ENCODE measurements at places on chromosomes 1 and 21. TPM values are rescaled to one million over a fixed set of nuclear protein-coding genes. Genes with fewer than 3 reads are reported as not detected.

DNA sequence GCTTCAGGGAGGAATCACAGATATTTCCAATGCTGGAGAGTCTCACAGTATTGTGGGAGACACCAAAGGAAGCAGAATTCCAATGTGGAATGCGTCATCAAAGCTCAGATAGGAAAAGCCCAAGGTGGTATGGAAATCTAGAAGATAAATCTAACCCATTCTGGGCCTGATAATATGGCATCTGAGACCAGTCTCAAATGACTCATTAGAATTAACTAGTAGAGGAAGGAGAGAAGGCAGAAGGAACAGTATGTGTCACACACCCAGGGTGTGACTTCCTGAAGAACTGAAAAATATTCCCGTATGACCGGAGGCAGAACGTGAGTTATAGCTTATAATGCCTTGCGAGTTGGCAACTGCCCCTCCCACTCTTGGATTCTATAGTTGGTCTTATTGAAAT is 499.2 kb downstream of the PLPP3 start:
- DNase-seq = no peak

DNA sequence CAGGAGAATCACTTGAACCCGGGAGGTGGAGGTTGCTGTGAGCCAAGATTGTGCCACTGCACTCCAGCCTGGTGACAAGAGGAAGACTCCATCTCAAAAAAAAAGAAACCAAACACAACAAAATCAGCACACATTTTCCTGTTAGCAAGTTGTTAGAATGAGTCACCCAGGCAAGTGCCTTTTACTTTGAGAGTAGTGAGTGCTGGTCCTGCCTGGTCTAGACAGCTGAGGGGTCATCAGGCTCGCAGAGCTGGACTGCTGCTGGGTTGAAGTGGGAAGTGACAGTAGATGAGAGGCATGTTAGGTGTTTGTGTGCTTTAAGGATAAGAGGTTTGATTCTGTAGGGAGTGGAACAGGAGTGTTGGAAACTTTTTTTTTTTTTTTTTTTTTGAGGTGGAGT is 31.9 kb downstream of the GNPAT start:
- DNase-seq = no peak

GRCh38 chr1:13540866-13541265 is 27.1 kb upstream of the LRRC38 start:
- DNase-seq = no peak

DNA sequence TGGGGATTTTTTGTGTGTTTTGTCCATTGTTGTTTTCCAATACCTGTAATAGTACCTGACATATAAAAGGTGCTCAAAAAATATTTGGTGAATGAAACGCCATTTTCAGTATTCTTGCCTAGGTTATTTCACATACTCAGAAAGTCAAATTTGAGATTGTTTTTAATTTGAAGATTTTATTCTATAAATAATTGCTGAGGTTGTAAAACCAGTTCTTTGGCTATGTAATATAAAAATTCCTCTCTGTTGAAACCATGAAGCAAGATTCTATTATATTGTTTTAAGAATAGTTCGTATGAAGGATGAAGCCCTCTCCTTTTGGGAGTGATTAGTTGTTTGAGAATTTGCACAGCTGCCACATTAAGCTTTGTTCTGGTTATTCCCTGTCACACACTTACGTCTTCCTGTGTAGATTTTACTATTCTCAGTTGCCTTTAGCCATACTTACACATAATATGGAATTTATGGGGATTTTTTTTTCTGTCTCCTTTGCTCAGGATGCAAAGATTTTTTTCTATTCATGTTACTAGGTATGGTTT is 60.2 kb upstream of the MPC2 start:
- no peak for DNase-seq

DNA sequence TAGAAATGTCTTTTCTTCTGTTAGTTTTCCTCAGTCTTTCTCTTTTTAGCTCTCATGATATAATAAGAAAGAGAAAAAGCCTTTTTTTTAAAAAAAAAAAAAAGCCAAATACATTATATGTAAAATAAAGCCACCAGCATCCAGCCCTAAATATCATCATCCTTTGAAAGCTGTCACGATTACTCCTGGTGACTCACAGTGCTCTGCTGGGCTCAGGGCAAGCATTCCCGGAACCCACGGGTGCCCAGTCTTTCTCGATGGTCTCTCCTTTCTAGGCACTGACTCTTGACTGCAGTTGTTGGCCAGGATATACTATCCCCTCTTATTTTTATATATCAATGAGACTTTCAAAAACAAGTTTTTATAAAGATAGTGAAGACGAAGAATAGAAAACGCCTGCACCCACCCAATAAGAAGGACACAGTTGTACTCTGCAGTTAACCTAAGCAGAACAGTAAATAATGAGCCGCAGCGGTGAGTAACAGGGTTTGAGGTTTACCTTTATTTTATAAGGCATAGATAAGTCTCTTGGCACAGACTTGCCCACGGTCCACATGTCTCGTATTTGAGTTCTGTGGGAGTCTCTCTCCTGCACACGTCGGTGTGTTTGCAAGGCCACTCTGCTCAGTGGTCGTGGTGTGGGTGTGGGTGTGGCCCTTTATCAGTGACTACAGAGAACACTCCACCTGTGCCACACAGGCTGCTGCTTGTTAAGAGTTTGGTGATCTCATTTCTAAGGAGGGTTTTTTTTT is 15.7 kb upstream of the MX2 start:
- DNase-seq = no peak

- DNase-seq = no peak
Observed at GRCh38 chr1:163063610-163064009, 5.6 kb upstream of the RGS4 start.

- DNase-seq = no peak
Observed at GRCh38 chr21:33994373-33994772, 78.8 kb upstream of the ATP5PO start.

DNA sequence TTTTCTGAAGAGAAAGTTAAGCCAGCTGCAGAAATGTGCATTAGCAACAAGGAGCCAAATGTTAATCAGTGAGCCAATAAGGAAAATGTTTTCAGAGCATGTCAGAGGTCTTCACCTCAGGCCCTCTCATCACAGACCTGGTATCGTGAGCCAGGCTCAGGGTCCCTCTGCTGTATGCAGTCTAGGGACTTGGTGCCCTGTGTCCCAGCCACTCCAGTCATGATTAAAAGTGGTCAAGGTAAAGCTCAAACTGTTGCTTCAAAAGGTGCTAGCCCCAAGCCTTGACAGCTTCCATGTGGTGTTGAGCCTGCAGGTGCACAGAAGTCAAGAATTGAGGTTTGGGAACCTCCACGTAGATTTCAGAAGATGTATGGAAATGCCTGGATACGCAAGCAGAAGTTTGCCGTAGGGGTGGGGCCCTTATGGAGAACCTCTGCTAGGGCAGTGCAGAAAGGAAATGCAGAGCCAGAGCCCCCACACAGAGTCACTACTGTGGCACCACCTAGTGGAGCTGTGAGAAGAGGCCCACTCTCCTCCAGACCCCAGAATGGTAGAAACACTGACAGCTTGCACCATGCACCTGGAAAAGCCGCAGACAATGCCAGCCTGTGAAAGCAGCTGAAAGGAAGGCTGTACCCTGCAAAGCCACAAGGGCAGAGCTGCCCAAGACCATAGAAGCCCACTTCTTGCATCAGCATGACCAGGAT is 1128.7 kb downstream of the AMY1C start:
- no peak for DNase-seq

- no peak for DNase-seq
Observed at GRCh38 chr1:170377896-170378634, 153.9 kb upstream of the GORAB start.

DNA sequence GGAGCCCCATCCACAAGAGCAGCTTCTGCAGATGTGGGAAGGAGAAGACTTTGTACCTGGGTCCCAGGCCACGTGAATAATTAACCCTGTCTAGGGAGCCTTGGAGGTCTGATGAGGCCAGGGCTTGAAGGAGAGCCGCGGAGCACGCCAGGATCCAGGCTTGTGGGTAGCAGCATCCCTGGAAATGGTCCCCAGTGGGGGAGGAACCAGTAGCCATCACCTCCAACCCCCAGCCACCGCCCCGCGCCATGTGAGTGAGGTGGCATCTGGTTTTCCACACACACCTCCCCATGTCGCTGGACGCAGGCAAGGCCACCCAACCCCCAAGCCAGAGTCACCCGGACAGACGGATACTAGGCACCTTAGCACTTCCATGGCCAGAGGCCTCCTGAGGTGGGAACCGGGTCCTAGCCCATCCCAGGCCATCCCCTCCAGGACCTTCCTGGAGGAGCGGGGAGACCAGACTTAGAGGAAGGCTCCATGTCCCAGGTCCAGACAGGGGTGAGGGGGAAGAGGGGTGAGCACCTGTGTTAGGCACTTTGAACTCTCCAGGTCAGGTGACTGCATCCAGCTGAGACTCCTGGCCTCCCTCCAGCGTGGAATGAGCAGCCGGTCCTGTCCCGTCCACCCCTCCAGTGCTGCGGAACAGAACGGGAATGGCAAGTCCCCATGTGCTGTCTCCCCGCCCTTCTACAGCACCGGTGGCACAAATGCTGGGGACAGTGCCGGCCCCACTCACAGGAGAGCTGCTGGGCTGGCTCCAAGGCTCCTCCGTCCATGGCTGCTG is 53.2 kb downstream of the RIPK4 start:
- peak; percentile 64 for DNase-seq

DNA sequence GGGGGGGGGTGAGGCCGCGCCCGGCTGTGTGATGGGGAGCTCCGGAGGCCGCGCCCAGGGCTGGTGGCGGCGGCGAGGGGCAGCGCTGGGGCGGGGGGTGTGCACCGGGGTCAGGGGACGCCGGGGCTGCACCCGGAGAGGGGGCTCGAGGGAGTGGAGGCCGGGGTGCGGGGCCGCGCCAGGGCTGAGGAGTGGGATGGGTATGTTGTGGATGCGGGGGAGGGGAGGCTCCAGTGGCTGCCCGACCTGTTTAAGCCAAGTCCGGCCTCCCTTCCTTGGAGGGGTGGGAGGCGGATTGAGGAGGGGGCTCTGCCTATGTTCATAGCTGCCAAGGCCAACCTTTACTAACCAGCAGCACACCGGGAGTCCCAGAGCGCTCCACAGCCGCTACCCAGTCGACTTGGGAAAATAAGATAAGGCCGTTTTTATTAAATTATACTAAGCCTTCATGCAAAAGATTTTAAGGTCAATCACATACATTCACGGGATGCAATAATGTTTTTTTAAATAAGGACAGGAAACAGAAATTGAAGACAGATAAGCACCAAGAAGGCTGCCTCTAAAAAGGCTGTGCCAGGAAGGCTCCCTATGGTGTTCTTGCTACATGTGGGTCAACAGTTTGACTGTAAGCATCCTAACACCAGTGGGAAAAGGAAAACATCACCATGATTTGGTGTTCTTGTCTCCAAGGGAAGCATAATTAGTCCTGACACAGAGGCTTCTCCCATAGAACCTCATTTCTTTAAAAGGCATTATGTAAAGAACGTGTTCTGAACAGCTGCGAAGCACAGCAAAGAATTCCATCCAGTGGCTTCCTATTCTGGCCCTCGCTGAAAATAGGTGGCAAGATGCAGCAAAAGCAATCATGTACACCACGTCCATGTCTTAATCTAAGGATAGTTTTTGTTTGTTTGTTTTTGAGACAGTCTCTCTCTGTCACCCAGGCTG is 626 bp upstream of the HLCS start:
- DNase-seq = no peak

DNA sequence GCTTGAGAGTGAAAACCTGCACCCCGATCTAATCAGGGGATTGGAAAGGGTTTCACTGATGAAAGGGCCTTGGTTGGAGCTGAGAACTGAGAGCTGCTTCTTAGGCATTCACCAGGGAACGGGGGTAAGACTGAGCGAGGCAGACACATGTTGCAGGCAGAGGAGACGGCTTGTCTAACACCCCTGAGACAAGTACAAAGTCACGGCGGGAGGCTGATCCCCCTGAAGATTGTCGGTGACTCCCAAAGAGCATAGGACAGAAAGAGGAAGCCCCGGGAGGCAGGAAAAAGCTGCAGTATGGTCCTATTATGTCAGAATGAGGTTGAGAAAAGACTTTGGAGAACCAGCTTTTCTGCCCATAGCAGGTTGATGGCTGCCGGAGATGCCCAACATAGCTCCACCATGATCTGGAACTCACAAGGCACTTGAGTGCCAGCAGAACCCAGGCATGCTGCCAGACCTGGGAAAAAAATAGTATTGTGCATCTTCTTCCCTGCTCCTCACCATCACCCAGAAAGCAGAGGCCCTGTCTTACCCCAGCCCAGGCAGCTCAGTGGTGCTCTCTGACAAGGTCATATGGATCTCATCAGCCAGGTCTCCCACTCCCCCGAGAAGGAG is 463.9 kb upstream of the PROX1 start:
- DNase-seq = no peak

DNA sequence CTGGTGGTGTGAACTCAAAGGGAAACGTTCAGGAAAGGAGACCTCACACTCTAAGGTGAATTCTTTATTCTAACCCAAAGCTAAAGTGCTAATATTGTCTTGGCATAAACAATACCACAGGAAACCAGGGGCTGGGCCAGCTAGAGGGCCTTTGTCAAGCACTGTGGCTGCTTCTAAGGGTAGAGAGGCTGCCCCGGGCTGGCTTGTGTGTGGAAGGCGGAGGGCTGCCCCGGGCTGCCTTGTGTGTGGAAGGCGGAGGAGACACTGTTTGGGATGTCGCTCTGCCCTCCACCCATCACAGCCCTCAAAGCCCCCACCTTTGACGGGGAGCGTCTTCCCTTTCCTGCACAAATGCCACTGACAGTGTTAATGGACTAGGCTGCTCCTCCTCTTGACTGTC is 216.8 kb downstream of the TOMM20 start:
- DNase-seq = no peak

- DNase-seq = peak; percentile 72
Observed at GRCh38 chr1:154943649-154944400, 7.3 kb upstream of the PMVK start.

GRCh38 chr1:203600782-203601513 is 25.7 kb upstream of the ATP2B4 start:
- no peak for DNase-seq

DNA sequence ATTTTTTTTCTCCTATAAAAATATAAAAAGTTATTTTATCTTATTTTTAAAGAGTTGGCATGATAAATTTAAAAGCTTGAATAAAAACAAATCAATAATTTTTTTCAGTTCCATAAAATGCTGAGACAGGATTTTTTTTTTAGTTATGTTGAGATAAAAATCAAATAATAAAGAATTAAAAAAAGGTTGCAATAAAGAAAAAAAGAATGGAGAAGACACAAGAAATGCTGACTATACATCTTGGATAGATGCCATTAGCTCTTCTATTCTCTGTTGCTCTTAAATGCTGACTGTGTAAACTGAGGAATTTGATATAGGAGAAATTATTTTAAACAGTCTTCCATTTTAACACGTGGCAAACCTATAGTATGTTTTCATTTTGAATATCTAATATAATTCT is 2298.5 kb downstream of the MRPL39 start:
- no peak for DNase-seq

DNA sequence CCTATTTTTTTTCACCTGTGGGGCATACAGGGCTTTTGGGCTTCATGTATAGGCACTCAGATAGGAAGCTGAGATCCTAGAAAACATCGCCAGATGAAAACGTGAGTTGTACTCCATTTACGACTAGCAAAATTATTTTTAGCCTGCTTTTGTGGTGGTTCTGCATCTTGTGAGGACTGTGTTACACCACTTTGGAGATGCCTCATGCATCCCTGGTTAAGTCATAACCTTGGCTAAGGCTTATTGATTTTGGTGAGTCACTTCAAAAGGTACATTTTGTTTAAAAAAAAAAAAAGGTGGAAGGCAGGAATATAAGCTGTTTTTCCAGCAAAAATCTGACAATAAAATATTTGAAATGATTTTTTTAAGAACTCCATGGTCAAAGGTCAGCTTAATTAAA is 101.8 kb upstream of the OLFM3 start:
- no peak for DNase-seq

GRCh38 chr1:28313702-28314546 is 14.9 kb upstream of the MED18 start:
- DNase-seq = no peak

Gene SYCP1
- not detected for total RNA-seq

Gene F3
- 33.2 TPM for total RNA-seq

Gene SRGAP2B
- 25.8 TPM for total RNA-seq

Gene PGLYRP4
- not detected for total RNA-seq

Gene TEX50
- not detected for total RNA-seq

All from mucosa of descending colon (tissue), 3 donors.